ENCODE measurements at places on chromosomes 12 and 14.

DNA sequence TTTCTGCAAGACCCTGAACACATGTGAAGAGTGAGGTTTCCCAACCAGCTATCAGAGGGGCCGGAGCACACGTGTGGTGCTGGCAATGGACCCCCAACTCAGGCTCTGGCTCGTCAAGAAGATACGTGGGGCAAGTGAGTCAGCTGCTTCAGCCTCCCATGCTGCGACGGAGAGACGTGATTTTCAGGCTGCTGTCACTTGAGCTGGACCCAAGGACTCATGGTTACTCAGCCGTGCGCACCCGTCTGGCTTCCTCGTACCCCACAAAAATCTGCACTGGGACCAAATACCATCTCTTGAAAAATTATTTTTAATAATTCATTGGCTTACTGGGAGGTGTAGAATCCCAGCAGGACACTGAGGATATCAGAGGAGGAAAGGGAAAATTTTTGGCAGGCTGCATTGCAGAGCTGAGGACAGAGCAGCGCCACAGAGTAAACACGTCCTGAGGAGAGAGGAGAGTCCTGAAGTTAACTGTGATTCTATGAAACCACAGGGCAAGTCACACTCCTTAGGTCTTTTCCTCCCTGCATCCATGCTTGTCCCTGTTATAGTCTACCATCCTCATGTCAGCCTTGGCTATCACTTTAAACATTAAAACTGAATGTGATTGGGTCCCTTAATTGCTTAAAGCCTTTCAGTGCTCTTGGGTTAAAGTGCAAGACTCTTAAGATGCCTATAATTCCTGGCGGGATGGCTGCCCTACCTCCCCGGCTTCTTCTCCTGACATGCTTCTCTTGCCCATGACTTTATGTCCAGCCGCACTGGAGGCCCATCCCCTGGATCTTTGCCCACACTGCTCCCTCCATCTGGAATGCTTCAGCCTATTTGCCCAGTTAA, 95.3 kb upstream of the SLC35F4 start:
- no peak for DNase-seq

DNA sequence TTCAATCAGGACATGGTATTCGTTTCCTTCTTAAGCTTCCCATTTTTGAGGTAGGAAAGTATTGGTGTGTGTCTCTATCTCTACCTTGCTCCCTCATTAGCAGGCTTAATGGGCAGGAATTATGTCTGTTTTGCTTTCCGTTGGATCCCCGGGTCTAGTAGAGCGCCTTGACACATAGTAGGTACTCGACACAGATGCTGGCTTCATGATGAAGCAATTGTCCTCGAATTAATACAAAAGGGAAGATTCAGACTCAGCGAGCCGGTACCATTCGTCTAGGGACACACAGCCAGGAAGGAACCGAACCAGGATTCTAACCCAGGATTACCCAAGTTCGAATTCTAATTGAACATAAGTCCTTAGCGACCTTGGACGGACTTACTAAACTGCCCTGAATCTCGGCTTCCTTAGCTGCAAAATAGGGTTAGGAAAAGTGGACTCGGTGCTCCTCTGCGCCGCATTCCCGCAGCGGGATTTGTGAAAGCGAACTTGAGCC, 496 bp upstream of the ISCU start:
- DNase-seq, result no peak

- no peak for DNase-seq
These were observed 20.2 kb downstream of the ATXN2 start for GRCh38 chr12:111578971-111579340.

- DNase-seq, result no peak
These were observed 115.6 kb downstream of the BTG1 start for GRCh38 chr12:92029902-92030586.

- no peak for DNase-seq
These were observed 18.0 kb upstream of the INSM2 start for GRCh38 chr14:35515916-35516315.

GRCh38 chr12:108299516-108299915, 39.6 kb downstream of the CMKLR1 start:
- no peak for DNase-seq

DNA sequence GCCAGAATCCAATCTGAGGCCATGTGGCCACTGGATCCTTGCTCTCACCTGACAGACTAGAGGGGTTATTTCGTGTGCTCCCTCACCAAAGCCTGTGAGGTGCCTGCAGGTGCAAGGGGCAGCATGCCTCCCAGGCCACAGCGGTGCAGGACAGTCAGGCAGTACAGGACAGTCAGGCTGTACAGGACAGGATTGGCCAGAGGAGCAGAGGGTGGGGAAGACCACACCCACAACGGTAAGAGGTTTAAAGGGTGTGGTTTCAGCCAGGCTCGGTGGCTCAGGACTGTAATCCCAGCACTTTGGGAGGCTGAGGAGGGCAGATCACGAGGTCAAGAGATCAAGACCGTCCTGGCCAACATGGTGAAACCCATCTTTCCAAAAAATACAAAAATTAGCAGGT, 3.1 kb upstream of the BRF1 start:
- DNase-seq, result no peak

GRCh38 chr12:32926963-32927362, 30.4 kb upstream of the PKP2 start:
- no peak for DNase-seq

DNA sequence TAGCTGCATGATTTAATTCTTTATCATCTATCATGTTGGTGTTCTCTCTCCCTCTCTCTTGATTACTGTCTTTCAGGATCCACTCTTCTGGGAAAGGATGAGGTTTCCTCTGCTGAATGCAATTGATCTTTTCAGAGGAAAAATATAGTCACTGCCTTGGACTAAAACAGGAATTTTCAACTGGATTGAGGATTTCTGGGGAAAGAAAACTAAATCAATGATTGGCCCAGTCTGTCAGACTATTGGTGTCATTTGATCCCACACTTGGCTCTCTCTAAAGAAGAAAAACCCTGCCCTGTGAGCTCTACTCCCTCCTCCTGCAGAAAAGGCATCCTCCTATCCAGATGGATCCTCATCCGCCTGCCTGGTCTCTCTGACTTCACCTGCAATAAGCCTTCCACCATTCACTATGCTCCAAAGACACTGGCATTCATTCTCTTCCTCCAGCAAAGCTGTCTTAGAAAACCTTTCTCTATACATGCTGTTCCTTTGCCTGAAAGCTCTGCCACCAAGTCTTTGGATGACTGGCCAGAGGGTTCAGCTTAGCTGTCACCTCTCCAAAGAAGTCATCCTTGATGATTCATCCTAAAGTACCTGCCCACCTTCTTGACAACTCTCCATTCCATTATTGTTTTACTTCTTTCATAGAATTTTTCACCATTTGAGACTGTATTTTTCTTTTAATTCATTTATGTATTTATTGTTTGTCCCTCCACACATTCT, 127.7 kb upstream of the CAND1 start:
- no peak for DNase-seq

DNA sequence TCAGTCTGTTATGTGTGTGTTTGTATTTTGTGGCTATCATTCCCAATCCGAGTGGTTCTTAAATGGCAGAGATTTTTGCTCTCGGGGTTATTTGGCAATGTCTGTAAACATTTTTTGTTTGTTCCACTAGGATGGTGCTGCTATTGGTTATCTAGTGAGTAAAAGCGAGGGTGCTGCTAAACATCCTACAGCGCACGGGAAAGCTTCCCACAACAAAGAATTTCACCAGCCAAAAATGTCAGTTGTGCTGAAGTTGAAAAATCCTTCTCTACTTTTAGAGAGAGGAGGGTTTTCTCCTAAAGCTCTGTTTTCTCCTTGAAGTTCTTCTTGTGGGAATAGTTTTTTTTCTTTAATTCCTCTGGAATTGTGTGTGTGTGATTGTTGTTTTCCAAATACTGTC, 2.4 kb downstream of the EXD2 start:
- no peak for DNase-seq

GRCh38 chr12:131137836-131138637, 184.3 kb downstream of the ADGRD1 start:
- no peak for DNase-seq

DNA sequence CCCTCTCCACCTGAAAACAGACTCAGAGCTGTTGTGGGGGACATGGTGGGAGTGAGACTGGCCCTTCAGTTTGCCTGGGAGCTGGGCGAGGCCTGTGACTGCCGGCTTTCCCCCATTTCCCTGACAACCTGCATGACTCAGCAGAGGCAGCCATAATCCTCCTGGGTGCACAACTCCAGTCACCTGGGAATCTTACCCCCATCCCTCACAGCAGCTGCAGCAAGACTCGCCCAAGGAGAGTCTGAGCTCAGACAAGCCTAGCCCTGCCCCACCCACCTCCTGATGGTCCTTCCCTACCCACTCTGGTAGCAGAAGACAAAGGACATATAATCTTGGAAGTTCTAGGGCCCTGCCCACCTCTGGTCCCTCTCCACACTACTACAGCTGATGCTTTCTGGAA, 207.3 kb upstream of the ARID2 start:
- no peak for DNase-seq

- no peak for DNase-seq
These were observed 703.9 kb downstream of the FSCB start for GRCh38 chr14:43803076-43803689.

DNA sequence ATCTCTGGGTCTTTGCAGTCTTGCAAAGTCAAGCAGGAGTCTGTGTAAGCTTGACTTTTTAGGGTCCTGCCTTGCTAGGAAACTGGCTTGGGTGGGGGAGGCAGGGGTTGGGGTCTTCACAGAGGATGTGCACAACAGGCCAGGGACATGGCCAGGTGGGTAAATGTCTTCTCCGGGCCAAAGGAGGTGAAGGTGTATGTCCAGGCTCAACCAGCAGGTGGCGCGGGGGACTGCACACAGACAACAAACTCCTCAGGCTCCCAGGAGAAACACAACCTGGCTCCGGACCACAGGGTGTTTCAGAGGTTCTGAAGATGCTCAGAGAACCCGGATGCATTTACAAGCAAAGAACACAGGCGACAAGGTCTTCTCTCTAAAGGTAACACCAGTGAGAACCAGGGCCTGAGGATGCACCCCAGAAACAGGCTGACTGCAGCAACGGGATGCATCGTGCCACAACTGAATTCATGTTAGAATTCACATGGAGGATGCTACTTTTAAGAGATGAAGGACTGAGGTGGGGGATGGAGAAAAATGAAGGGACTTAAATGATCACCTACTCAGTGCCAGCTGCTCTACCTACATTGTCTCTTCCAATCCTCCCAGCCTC, 56.0 kb downstream of the PLEKHG3 start:
- no peak for DNase-seq

DNA sequence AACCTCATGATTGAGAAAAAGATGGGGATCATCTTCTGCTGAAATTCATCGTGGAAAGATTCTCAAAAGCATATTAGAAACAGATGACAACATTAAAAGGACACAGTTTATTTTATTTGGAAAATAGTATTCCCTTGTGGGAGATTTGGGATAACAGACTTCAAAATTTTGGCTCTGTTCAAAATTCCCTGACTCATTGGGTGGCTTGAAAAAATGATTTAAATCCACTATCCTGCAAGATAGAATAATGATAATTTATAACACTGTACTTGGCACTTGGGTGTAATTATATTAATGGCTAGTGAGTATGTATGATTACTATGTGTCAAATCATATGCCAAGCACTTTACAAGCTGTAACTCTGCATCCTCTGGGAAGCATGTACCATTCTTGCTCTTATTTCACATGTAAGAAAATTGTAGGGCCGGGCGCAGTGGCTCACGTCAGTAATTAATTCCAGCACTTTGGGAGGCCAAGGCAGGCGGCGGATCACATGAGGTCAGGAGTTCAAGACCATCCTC, 128.8 kb downstream of the LMNTD1 start:
- DNase-seq, result peak; percentile 45

DNA sequence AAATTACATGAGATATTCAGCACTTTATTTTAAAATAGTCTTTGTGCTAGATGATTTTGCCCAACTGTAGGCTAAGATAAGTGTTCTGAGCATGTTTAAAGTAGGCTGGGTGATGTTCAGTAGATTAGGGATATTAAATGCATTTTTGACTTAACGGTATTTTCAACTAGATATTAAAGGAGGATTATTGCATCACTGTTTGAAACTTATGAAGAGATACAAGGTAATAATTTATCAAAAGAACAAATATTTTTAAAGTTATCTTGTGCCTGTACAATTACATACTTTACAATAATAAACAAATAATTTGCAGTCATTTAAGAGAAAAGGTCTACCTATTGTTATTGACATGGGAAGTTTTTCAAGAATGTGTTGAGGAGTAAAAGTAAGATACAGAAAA, 368.6 kb upstream of the DCN start:
- no peak for DNase-seq

GRCh38 chr12:40959041-40959440, 229.1 kb upstream of the PDZRN4 start:
- DNase-seq, result no peak

GRCh38 chr14:73426877-73427276, 31.5 kb downstream of the NUMB start:
- DNase-seq, result no peak

DNA sequence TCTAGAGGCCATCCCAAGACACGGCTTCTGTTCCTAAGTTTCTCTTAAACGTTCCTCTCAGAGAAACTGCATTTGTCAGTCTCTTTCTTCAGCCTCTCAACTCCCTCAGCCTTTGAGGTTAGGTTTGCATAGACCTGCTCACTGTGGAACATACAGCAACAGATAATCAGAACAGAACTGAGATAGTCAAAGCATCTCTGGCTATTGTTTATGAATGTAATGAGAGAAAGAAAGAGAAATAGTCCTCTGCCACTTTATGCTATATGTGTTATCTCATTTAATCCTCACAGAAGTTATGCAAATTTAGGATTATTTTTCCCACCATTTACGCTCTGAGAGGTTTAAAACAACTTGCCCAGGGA, 190.6 kb downstream of the PHLDA1 start:
- no peak for DNase-seq

DNA sequence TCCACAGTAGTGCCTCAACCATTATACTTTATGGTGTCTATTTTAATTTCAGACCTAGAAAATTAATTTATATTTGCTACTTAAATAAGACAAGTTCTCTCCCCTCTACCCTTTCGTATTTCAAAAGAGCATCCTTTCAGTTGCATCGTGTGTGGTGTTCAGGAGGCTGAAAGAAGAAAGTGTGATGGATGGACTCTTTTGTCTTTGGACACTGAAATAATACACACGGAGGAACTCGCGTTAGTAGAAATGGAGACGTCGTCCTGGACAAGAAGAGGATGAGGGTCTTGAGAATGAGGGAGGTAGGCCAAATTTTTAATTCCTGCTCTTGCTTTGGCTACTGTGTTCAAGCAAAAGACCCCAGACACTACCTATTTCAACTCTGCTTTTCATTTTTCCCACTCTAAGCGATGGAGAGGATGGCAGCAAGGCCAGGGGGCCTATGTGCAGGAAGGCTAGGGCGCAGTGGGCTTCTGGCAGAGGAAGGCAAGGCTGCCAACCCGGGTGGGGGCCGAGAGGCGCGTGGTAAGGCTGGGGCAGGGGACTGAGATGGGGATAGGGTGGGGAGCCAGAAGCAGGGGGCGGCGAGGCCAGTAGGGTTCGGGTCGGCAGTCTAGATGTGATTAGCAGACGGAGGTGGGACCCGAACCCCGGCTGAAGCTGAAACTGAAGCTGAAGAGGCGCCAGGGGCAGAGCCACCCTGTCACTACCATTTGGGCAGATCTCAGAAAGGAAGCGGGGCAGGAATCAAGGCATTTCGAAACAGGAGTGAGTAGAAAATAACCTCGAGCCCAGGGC, 722 bp downstream of the TMED8 start:
- DNase-seq, result no peak

- no peak for DNase-seq
These were observed 5.9 kb upstream of the RTL1 start for GRCh38 chr14:100909439-100909838.

- no peak for DNase-seq
These were observed 12.8 kb upstream of the ATP2B1 start for GRCh38 chr12:89721291-89721987.

GRCh38 chr14:92848887-92849286, 54.8 kb downstream of the GOLGA5 start:
- DNase-seq, result no peak

- DNase-seq, result peak; percentile 71
These were observed 109.3 kb downstream of the PTPRQ start for GRCh38 chr12:80553316-80553715.

Measured in GM04503 (cell line).